ENCODE measurements at places on chromosomes 16 and 17. TPM values are rescaled to one million over a fixed set of nuclear protein-coding genes. Genes with fewer than 3 reads are reported as not detected.

DNA sequence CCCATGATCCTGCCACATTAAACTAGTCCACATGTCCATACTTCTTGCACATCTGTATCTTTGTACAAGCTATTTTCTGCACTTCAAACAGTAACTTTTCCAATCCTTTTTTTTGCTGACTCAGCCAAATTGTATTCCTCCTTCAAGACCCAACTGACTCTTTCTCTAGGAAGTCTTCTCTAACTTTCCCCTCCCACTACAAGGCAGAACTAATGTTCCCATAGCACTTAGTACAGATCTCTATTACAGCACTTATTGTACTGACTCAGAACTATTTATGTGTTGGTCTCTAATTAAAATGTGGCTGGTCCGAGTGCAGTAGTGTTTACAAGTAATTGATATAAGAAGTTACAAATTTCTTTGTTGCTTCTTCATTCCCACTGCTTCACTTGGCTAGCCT, 8.2 kb downstream of the FAM222B start:
- H3K36me3 ChIP-seq, result peaks cover 11% of the 10 kb centered on the region
- H3K27me3 ChIP-seq, result no peaks in the 10 kb centered on the region
- no peak overlapping the region for H3K4me3 ChIP-seq
- no peak for DNase-seq
- no peak overlapping the region for H3K27ac ChIP-seq
- H3K4me1 ChIP-seq, result peaks cover 12% of the 10 kb centered on the region

- peaks cover 34% of the 10 kb centered on the region for H3K4me1 ChIP-seq
- no peaks in the 10 kb centered on the region for H3K27me3 ChIP-seq
- no peak overlapping the region for H3K4me3 ChIP-seq
- no peak for DNase-seq
- H3K27ac ChIP-seq, result no peak overlapping the region
Observed at GRCh38 chr17:66527335-66527734, 224.9 kb downstream of the PRKCA start.

DNA sequence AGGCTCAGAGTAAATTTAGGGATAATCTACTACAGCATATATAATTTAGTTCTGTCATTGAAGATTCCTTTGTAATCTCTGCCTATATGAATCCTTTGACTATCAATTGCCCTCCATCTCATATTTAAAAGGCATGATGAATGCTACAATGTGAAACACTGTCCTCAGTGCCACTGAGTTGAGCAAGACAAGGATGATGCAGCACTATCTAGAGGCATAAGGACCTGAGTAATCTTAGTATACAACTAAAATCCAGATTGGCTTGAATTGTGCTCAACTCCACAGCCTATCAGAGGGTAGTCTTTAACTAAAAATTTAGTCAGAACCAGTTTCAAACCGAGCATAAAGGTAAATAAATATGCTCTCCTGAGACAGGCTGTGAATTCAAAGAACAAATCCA, 11.6 kb upstream of the STRADA start:
- no peak for DNase-seq
- H3K36me3 ChIP-seq, result peaks cover 20% of the 10 kb centered on the region
- H3K27me3 ChIP-seq, result no peaks in the 10 kb centered on the region
- no peak overlapping the region for H3K27ac ChIP-seq
- no peak overlapping the region for H3K4me3 ChIP-seq

GRCh38 chr17:7843257-7843535, 9.2 kb downstream of the KDM6B start:
- H3K36me3 ChIP-seq, result peaks cover 3% of the 10 kb centered on the region
- DNase-seq, result no peak
- H3K4me1 ChIP-seq, result peaks cover 46% of the 10 kb centered on the region
- peak overlapping the region; percentile 98 for H3K4me3 ChIP-seq
- H3K27me3 ChIP-seq, result no peaks in the 10 kb centered on the region

- H3K27ac ChIP-seq, result peak overlapping the region; percentile 75
- peak overlapping the region; percentile 67 for H3K4me3 ChIP-seq
- peaks cover 40% of the 10 kb centered on the region for H3K4me1 ChIP-seq
Observed at GRCh38 chr16:85557083-85557970, 55.8 kb upstream of the GSE1 start.

GRCh38 chr16:23182679-23183542, at the start of gene SCNN1G:
TSS of gene SCNN1G (plus strand) at chr16:23182745. CDS start at chr16:23186272, 3,527 bp downstream.
- H3K27ac ChIP-seq, result no peak within 1 kb of the TSS
- peaks cover 64% of the 10 kb centered on the region for H3K27me3 ChIP-seq
- peaks cover 5% of the 10 kb centered on the region for H3K4me1 ChIP-seq

GRCh38 chr16:86359571-86359970, 150.8 kb upstream of the FOXF1 start:
- H3K4me1 ChIP-seq, result peaks cover 11% of the 10 kb centered on the region
- DNase-seq, result no peak
- H3K27ac ChIP-seq, result no peak overlapping the region
- peaks cover 38% of the 10 kb centered on the region for H3K27me3 ChIP-seq
- no peaks in the 10 kb centered on the region for H3K36me3 ChIP-seq
- H3K4me3 ChIP-seq, result no peak overlapping the region

- H3K4me3 ChIP-seq, result no peak overlapping the region
- no peaks in the 10 kb centered on the region for H3K4me1 ChIP-seq
- H3K27me3 ChIP-seq, result peaks cover 4% of the 10 kb centered on the region
- no peak for DNase-seq
Observed at GRCh38 chr16:54156349-54156748, 130.2 kb downstream of the IRX3 start.

DNA sequence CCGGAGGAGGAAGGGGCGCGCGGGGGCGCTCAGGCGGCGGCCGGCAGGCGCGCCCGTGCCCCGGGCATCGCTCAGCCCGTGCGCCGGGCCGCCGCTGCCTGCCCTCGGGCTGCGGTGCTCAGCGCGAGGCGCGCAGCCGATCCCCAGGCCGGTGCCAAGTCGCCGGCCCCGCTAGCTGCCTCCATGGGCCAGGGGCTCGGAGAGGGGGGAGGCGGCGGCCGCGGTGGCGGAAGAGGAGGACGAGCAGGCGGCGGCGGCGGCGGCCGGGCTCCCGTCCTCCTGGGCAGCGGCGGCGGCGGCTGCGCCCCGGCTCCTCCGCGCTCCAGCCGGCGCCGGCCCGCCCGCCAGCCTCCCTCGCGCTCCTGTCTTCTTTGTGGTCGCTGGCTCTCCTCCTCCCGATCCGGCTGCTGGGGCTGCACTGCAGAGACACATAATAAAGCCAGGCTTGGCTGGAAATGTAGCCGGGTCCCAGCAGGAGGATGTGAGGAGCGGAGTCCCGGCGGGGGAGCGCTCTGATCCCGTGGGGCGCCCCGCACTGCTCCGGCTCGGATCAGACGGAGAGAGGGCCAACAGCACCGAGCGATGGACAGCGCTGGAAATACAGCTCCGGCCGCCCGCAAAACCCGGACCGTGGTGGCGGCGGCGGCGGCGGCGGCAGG, 889 bp upstream of the ZNF423 start:
- H3K36me3 ChIP-seq, result no peaks in the 10 kb centered on the region
- peak overlapping the region; percentile 81 for H3K4me3 ChIP-seq
- DNase-seq, result no peak
- H3K4me1 ChIP-seq, result peaks cover 25% of the 10 kb centered on the region
- H3K27me3 ChIP-seq, result peaks cover 1% of the 10 kb centered on the region

- no peaks in the 10 kb centered on the region for H3K27me3 ChIP-seq
- H3K27ac ChIP-seq, result no peak overlapping the region
- DNase-seq, result no peak
- no peaks in the 10 kb centered on the region for H3K36me3 ChIP-seq
- H3K4me1 ChIP-seq, result peaks cover 10% of the 10 kb centered on the region
Observed at GRCh38 chr17:61352408-61352770, 47.3 kb upstream of the TBX2 start.

DNA sequence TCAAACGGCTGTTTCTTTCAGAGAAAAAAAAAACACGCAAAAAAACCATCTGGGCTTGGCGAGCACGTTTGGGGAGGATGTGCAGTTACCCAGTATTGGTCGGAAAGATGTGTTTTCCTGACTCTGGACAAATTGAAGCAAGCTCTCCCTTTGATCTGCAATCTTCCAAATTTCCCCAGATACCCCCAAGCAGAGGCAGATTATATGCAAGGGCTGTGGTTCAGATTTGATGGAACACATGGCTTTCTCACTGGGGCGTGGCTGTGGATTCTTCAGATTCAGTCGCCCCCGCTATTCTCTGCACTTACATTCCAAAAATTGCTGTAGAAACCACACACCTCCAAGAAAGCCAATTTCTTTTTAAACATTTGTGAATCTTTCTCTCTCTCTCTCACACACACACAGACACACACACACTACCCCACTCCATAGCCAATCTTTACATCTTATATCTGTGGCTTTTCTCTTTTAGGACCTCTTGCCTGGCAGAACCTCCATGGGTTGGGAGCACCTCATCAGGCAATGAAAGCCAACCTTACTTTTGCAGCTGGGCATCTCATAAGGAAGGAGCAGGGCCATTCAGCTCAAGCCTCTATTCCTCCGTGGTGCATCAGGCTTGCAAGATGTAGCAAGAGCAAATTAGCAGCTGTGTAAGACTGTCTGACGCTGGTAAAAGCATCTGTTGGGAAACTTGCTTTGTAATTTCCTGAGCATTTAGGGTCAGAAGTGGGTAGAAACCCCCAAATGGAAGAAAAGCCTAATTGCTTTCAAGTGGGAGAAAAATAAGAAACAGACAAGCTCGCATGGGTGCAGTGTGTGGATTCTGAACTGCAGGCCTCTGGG, 103.9 kb upstream of the FAM20A start:
- H3K36me3 ChIP-seq, result no peaks in the 10 kb centered on the region
- no peaks in the 10 kb centered on the region for H3K27me3 ChIP-seq
- H3K4me1 ChIP-seq, result peaks cover 10% of the 10 kb centered on the region
- H3K4me3 ChIP-seq, result no peak overlapping the region
- no peak for DNase-seq

GRCh38 chr17:31089471-31089870, 5.3 kb upstream of the NF1 start:
- no peaks in the 10 kb centered on the region for H3K27me3 ChIP-seq
- no peaks in the 10 kb centered on the region for H3K36me3 ChIP-seq
- H3K4me1 ChIP-seq, result peaks cover 6% of the 10 kb centered on the region
- H3K27ac ChIP-seq, result no peak overlapping the region

DNA sequence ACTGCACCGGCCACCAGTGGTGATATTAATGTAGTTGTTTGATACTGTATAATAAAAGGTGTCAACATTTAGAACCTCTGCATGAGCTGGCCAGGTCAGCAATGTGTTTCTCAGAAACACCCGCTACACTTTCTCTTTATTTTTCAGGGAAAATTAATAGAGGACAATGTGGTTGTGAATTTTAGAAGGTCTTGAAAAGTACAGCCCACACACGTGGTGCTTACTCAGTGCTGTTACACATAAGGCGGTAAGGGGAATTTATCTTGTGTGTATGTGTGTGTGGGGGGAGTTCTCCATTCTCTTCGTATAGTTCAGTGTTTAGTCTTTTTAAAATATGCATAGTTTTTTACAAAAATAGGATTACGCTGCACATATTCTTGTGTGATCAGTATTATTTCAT, 4.4 kb upstream of the ZFP1 start:
- H3K27ac ChIP-seq, result no peak overlapping the region
- no peaks in the 10 kb centered on the region for H3K27me3 ChIP-seq
- DNase-seq, result no peak

DNA sequence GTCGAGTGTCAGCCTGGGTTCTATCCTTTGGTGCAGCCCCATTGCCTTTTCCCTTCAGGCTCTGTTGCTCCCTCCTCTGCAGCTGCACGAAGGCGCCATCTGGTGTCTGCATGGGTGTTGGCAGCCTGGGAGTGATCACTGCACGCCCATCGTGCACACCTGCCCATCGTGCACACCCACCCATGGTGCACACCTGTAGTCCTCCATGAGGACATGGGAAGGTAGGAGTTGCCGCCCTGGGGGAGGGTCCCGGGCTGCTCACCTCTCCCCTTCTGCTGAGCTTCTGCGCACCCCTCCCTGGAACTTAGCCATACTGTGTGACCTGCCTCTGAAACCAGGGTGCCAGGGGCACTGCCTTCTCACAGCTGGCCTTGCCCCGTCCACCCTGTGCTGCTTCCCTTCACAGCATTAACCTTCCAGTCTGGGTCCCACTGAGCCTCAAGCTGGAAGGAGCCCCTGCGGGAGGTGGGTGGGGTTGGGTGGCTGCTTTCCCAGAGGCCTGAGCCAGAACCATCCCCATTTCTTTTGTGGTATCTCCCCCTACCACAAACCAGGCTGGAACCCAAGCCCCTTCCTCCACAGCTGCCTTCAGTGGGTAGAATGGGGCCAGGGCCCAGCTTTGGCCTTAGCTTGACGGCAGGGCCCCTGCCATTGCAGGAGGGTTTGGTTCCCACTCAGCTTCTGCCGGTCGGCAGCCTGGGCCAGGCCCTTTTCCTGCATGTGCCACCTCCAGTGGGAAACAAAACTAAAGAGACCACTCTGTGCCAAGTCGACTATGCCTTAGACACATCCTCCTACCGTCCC, 2.9 kb downstream of the CTRL start:
- H3K4me1 ChIP-seq, result peaks cover 12% of the 10 kb centered on the region
- no peak overlapping the region for H3K4me3 ChIP-seq
- DNase-seq, result peak; percentile 90
- H3K27me3 ChIP-seq, result no peaks in the 10 kb centered on the region
- H3K27ac ChIP-seq, result no peak overlapping the region

DNA sequence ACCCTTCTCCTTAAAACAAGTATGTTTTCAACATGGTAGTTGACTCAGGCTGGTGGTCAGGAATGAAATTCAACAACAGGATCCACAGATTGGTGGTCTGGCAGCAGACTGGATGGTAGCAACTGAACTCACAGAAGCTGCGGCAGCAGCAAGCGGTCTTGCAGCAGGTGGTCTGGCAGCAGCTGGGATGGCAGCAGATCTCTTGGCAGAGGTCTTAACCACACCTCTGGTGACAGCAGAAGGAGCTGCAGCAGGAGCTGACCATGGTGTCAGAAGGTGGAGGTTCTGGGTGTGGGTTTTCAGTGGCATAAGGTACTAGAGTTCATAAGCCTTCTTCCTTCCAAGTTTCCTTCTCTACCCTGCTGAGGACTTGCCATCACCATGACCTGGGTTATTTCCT, 2.2 kb upstream of the KRTAP4-1 start:
- H3K27me3 ChIP-seq, result peaks cover 26% of the 10 kb centered on the region
- no peak for DNase-seq
- peaks cover 1% of the 10 kb centered on the region for H3K36me3 ChIP-seq
- H3K4me1 ChIP-seq, result no peaks in the 10 kb centered on the region
- H3K4me3 ChIP-seq, result no peak overlapping the region

DNA sequence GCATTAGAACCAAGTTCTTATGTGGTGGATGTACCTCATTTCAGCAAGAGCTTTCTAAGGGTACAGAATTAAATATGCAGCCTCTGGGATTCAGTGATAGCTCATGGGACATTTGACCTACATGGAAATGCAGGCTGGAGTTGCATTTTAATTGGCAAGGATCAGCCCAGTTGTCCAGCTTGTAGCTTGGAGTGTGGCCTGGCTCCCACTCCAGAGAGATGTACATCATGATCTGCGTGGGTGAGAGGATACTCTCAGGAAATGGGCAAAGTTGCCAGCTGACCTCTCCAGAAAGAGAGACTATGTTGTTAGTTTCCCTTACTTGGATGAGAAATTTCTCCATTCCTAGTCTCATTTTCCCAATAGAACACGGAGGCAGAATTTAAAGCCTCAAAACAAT, 555.3 kb downstream of the MAF start:
- no peaks in the 10 kb centered on the region for H3K4me1 ChIP-seq
- H3K27ac ChIP-seq, result no peak overlapping the region
- H3K36me3 ChIP-seq, result no peaks in the 10 kb centered on the region

ZDHHC1 gene
- total RNA-seq, result 12.2 TPM

TEKT5 gene
- total RNA-seq, result not detected

CDRT15L2 gene
- total RNA-seq, result not detected

ACSM2A gene
- total RNA-seq, result not detected

MIEF2 gene
- 9.5 TPM for total RNA-seq

CD7 gene
- total RNA-seq, result not detected

NOS2 gene
- not detected for total RNA-seq

TBX2 gene
- total RNA-seq, result 2.0 TPM

RPH3AL gene
- 4.0 TPM for total RNA-seq

DNASE1L2 gene
- total RNA-seq, result 1.2 TPM

All from chondrocyte (in vitro differentiated cells).